ENCODE measurements at places on chromosomes 11 and 22.

DNA sequence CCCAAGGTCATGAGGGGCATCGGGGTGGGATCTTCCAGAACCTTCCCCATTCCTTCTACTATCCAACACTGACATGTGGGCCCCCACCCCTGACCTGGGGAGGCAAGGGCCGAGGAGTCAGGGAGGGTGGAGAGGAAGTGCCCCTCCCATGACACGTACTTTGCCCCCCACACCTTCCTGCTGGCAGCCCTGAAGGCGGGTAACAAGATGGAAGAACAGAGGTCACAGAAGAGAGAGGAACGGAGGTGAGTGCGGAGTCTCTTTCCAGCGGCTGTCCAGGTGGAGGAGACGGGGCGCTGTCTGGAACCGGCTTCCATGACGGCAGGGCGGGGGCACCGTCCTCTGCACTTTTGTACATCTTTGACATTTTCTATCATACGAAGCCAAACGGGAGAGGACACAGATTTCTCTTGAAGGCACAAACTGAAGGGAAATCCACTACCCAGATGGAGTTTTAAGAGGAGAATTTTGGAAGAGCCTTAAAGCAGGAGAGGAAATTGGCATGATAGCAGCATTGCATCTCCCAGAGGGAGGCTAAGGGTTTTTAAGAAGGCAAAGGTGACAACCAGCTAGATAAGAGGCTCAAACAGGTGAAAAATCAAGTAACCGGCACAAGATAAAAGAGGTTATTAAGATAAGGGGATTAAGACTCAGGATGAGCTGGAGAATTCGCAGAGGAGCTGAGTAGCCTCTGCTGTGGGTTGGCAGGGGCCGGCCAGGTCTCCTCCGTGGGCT lies 16.7 kb downstream of the OSBPL5 start:
- no peak for DNase-seq

DNA sequence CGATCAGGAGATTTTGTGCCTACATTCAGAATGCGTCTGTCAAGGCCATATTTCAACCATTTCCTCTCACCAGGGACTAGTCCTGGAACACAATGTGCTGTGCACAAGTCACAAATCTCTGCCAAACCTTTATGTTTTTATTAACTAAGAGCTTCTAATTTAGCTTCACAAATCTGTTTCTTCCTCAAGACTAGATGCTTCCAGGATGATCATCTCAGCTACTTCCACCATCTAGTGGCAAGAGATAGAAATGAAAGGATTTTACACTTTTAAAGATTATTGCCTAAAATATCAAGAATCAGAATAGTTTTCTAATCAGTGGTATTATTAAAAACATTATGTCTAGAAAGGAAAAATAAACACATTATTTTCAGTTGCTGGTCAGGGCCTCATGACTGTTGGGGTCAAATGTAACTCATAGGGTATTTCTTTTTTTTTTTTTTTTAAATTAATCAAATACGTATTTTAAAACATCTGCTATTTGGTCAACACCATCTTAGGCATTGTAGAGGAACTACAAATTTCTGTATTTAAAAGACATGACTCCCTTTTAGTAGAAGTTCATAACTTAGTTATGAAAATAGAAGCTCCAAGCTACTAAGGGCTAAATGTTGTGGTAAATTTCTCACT lies 1102.6 kb downstream of the DLG2 start:
- DNase-seq = no peak

GRCh38 chr11:75001686-75002085 lies 13.0 kb downstream of the NEU3 start:
- no peak for DNase-seq

DNA sequence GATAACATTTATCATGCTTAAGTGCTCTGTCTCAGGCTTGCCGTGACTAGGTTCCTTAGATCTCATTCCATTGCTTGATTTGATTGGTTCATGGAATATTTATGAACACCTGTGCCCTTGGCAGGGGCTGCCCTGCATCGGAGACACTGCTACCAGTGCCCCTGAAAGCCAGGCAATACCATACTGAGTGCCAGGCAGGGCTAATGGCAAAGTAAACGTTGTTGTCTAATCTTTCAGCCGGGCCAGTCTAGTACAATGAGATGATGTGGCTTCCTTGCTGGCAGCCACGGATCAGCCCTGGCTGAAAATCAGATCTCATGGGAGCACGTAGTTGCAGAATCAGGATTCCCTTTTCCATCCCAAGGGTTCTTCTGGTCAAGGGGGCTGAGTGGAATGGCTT lies 5.0 kb upstream of the PGA3 start:
- no peak for DNase-seq

GRCh38 chr22:30221121-30221992 lies 25.2 kb downstream of the LIF start:
- no peak for DNase-seq

GRCh38 chr11:12518606-12519385 lies 141.4 kb downstream of the PARVA start:
- no peak for DNase-seq

DNA sequence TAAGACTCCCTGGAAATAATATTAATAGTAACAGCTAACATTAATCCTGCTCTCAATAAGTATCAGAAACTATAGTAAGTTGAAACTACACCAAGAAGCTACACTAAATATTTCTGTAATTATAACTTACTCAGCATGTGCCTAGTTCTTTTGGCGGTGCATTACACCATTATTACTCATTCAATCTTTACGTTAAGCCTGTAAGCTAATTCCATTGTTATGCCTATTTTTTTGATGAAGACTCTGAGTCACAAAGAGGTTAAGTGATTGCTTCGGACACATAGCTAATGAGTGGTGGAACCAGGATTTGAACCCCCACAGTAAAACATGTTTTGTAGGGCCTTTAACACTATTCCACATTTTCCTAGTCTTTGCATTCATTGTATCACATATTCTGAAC lies 111.6 kb downstream of the RASSF10 start:
- DNase-seq = no peak

- no peak for DNase-seq
Observed at GRCh38 chr11:121309688-121310087, 17.1 kb downstream of the SC5D start.

DNA sequence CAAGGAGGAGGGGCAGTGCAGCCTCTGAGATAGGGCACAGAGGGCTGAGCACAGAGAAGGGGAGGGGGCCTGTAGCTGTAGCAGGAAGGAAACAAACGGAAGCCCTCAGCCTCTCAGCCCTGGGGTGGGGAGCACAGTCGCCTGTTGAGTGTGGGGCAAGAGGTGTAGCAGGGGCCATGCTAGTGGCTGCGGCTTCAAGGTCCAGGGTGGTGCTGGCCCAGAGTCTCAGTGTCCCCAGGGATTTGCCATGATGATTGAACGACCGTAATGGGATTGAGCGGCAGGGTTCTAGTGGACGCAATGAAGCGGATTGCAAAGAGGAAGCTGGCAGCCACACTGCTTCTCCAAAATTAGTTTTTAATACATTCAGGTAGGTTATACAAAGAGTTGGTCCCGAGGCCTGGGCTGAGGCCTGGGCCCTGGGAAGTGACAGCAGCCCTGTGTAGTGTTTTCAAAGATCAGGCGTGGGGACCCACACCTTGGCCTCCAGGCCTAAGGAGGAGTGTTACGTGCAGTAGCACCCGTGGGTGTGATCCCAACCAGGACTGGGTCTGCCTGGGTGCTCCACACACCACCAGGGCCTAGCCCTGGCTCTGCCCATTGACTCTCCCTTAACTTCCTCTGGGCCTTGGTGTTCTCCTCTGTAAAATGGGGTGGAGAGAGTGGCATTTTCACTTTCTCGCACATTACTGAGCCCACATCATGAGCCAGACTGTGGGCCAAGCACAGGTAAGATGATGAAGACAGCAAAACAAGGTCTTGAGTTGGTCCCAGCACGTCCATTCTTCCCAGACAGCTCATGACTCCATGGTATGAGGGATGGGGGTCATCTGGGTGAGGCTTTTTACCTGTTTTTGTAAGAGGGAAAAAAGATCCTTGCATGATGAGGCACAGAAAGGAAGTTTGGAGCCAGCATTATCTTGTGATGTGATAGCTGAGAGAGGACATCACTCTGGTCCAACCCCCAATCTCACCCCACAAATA lies 13.1 kb downstream of the LRRC32 start:
- no peak for DNase-seq

GRCh38 chr22:36549033-36549432 lies 20.1 kb upstream of the EIF3D start:
- DNase-seq = no peak

- no peak for DNase-seq
Observed at GRCh38 chr11:105720096-105720495, 110.2 kb downstream of the GRIA4 start.

DNA sequence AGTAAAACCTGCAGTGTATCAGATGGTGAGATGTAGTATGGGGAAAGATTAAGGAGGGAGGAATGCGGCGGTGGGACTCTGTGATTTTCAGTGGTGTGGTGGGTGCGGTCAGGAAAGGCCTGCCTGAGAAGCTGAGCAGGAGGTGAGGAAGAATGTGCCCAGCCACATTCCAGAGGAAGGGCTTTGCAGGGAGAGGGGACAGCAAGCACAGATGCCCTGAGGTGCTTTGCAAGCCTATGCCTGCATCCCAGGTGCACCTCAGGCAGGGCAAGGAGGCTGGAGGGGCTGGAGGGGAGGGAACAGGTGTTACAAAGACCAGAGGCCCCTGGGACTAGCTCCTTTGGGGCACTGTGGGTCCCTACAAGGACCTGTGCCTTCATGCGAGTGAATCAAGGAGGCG lies 42.1 kb downstream of the MYO7A start:
- no peak for DNase-seq

Data from stimulated activated CD4-positive, alpha-beta T cell treated with anti-CD3 and anti-CD28 coated beads, Interleukin-15, amount 100 ng/mL, for 1 hour (primary cell).